ENCODE measurements at places on chromosomes 4 and X.
A peak's percentile ranks its signal among the peaks of the same experiment; 100 is the strongest.

DNA sequence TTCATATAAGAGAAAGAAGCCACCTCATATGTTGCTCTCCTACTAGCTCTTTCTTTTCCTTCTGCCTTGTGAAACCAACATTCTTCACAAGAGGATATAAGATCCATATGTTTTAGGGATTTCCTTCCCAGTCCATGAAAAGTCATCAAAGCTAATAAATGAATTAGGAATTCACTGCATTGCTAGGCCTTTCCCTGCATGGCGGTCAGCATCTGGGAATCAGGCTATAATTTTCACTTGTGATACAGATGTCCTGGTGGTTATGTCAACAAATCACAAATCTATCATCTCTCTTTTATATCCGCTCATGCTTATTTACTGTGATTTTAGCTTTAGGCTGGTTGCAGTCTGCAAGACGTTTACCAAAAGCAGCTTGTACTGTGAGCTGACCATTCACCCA is 510.0 kb downstream of the NLGN4X start:
- no peak for DNase-seq

DNA sequence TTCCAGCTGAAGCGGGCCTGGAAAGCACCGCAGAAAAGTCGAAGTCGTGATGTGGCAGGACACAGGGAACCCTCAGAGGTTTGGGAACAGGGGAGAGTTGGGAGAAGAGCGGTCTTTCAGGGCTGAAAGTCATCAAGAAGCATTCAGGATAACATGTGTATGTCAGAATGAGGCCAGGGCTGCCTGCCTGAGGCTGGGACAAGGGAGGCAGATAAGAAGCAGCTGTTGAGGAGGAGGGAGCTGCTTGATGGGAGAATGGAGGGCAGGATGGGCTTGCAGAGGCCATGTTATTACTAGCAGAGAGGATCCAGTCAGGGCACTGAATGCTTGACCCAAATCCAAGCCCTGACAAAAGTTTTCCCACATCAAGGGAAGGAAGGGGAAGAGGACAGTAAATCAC is 132.0 kb downstream of the ATG4A start:
- DNase-seq = no peak

GRCh38 chrX:133559909-133560308 is 144.6 kb upstream of the GPC4 start:
- no peak for DNase-seq

GRCh38 chrX:136220540-136220939 is 30.7 kb downstream of the MAP7D3 start:
- DNase-seq = no peak

GRCh38 chr4:71473541-71474240 is 134.9 kb downstream of the SLC4A4 start:
- no peak for DNase-seq

- no peak for DNase-seq
These were observed 195.9 kb downstream of the CPEB2 start for GRCh38 chr4:15198070-15198727.

DNA sequence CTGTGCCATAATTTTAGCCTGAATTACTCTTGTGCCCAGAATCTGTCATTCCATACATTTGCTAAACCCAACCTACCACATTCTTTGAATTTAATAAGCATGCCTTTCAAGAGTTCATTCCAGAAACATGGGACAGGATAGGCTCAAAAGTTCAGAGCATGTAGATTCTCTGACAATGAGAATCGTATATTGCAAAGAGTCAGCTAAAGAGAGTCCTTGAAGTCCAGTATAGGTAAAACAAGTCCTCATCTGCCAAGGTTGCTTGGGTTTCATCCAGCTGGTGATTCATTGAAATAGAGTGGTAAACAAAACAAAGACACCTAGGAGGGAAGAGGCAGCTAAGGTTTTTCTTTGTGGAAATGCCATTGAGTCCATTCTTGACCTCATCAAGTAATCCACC is 249.3 kb upstream of the DIPK2B start:
- no peak for DNase-seq

DNA sequence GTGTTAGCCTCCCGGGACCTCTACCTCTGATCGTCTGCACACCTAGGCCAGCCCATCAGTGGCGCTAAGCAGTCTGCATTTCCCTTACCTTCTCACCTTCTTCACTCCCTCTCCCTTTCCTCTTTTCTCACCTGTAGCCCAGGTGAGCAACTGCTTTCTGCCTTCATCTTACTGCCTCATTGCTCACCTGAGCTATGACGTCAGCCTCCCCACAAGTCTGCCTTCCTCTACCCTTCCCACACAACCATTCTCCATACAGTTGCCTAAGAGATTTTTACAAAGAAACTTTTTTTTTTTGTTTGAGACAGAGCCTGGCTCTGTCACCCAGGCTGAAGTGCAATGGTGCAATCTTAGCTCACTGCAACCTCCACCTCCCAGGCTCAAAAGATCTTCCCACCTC is 136.3 kb downstream of the BCOR start:
- no peak for DNase-seq

GRCh38 chrX:65932173-65933084 is 107.5 kb downstream of the VSIG4 start:
- DNase-seq = no peak

DNA sequence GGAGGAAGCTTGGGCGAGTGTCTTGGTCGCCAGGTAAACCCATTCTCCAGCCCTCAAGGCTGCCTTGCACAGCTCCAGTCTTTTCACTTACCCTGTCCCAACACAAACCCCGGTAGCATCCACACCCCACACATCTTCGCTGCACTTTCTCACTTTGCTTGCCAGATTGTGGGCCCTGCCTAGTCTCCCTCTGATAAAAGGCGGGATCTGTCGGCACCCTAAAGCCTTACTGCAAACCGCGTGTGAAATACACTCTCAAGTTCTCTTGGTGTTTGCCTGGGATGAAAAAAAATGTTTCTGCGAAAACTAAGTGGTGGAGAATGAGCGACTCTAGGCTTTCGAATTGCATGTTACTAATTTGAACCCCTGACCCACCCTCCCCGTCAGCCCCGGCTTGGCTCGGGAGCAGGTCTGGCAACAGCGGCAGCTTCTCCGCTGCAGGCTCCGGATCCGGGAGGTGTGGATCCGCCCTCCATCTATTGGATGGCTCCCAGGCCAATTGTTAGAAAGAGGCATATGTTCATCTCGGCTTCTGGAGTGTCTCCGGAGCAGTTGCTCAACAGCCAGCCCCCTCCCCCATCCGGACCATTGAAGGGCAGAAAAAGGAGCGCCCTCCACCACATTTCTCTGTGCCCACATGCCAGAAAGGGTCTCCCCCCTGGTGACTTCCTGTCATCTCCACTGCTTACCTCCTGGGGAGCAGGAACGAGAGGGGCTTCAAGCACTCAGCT is 3.0 kb upstream of the CITED1 start:
- DNase-seq = peak; percentile 53

DNA sequence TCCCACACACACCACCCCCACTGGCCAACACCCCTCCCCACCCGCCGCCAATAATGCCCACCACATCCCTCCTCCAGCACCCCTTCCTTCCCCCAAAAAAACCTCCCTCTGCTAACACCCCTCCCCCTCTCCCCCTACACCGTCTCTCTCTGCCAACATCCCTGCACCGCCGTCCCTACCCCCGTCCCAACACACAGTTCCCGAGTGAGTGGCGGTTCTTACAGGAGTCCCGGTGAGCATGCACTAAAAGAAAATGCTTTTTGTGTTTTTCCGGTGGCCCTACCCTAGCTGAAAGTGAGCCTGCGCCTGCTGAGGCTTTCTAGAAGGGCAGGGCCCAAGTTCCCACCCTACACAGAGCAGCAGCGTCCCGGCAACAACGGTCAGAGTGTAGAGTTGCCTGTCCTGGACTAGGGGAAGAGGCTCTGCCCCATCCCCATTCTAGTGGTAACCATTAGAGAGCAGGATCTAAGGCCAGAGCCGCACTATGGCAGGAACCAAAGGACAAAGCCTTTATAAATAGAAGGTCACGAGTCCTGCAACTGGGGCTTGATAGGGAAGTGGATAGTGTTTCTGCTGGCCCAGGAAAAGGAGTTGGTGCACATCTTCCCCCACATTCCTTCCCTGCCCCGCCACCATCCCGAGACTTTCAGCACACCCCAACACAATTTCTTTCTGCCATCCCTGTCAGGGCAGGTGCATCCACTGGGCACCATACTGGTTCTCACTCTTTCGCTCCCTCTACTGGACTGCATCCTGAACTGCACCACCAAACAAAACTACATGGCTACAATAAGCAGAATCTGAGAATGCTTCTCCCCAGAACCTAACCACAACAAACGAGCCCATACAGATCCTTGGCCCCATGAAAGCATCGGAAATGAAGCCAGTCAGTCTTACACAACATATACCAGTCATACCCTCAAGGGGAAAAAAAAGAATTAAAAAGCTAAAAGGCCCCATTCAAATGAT is 78.1 kb upstream of the PAGE3 start:
- DNase-seq = no peak

DNA sequence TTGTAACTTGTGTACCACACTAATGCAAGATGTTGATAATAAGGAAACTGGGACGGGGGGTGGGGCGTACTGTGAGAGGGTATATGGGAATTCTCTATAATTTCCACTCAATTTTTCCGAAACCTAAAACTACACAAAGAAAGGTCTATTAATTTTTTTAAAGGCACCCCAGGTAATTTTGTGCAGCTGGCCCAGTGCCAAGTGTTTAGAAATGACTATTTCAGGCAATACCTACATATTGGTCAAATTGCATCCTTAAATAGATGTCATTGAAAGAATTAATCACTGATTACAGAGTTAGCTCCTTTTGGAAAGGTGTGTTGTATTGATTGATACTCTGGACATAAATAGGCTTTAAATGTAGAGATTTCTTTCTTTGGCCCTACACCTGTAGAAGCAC is 10.1 kb upstream of the MTMR1 start:
- DNase-seq = no peak

GRCh38 chr4:126172126-126172525 is 857.4 kb downstream of the FAT4 start:
- no peak for DNase-seq

DNA sequence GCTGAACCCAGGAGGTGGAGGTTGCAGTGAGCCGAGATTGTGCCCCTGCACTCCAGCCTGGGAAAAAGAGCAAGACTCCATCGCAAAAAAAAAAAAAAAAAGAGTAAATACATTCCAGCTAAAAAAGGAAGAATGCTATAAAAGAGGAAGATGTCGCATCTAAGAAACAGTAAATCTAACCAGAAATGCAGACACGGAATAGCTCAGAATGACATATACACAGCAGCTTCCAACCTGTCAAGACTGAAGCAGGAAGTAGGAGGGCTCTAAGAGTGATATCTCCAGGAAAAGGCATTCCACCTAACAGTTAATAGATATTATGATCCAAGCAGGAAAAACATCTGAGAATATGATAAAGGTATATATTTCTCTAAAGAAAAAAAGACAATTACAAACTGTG is 16.0 kb downstream of the CLOCK start:
- DNase-seq = no peak

DNA sequence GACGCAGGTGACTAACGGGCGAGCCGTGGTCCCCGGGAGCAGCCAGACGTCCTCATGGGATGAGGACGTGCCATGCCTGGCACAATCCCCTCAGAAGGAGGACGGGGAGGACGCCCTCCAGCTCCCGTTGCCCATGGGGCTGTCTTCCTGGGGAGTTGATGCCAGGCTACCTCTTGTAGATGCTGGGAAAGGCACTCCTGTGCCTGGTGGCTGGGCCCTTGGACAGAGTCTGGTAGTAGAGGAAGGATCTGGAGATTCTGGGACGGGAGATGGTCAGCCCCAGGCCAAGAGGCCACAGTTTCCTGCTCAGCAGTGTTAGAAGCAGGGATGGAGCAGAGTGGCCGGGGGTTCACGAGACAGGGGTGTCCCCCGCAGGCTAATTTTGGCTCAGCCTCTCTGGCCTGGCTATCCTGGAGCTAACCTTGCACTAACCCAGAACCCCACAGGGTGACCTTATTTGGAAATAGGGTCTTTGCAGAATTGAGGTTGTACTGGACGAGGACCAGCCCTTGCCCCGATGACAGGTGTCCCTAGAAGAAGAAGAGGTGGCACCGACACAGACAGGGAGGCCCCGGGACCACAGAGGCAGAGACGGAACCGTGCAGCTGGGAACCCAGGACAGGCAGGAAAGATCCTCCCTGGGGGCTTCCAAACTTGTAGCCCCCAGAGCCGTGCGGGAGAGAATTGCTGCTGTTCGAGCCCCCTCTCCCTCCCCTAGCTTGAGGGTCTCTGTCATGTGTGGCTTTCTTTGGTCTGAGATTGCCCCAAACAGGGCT is 50.1 kb upstream of the ADRA2C start:
- DNase-seq = no peak

DNA sequence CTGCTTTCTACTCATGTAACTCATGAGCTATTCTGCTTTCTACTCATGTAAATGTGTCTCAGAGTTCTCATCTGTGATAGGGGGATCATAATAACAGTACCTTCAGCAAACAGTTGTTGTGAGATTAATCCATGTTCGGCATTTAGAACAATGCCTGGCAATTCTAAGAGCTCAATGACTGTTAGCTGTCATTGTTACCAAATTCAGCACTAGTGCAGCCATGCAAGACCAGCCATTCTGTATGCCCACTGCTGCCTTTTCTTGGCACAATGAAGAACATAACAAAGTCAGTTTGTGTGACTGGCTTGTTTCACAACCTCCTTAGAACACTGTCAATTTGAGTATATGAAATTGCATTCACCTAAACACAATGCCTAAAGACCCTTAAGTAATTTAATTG is 163.2 kb downstream of the ANK2 start:
- DNase-seq = no peak

- peak; percentile 67 for DNase-seq
These were observed 774 bp downstream of the ARMCX2 start for GRCh38 chrX:101658661-101659491.

- no peak for DNase-seq
These were observed 46.2 kb downstream of the SLC9A7 start for GRCh38 chrX:46712764-46713163.

GRCh38 chr4:22191565-22191964 is 243.0 kb upstream of the KCNIP4 start:
- no peak for DNase-seq

GRCh38 chr4:184356366-184356765 is 118.0 kb downstream of the IRF2 start:
- DNase-seq = no peak

DNA sequence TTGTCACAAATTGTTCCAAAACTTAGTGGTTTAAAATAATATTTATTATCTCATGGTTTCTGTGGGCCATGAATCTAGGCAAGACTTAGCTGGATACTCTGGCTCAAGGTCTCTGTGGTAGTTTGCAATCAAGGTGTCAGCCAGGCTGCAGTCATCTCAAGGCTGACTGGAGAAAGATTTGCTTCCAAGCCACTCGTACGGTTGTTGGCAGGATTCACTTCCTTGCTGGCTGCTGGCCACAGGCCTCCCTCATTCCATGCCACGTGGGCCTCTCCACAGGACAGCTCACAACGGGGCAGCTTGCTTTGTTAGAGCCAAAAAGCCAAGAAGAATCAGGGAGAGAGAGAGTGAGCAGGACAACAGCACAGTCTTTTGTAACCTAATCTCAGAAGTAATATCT is 101.4 kb downstream of the WWC2 start:
- DNase-seq = no peak

GRCh38 chr4:184255361-184255760 is 37.7 kb upstream of the ENPP6 start:
- no peak for DNase-seq

GRCh38 chr4:116180157-116180601 is 905.2 kb downstream of the TRAM1L1 start:
- no peak for DNase-seq
